ENCODE measurements at places on chromosomes 5 and 9.

GRCh38 chr9:19498015-19498414, 89.2 kb downstream of the ACER2 start:
- no peak for DNase-seq

GRCh38 chr5:99020698-99021048, 91.9 kb upstream of the CHD1 start:
- no peak for DNase-seq

DNA sequence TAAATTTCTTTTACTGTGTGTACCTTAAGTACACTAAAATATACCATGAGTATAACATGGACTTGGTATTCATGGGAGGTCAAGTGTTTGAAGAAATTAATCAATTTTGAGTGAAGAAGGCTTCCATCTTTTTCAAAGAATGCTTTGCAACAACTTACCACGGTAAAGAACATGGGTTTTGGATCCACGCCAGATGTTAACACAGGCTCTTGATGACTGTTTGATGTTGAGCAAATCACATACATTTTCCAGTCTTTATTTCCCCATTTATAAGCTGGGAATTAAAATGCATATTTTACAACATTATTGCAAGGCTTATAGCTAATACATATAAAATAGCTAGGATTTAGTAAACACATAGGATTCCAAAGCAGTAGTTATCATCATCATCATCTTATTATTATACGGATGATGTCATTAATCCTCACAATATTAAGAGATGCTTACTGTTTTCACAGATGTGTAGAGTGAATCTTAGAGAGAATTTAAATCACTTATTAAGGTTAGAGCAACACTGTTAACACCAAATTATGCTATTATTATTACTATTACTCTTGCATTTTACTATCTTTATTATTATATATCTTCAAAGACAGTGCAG, 362.0 kb downstream of the PRELID2 start:
- no peak for DNase-seq

DNA sequence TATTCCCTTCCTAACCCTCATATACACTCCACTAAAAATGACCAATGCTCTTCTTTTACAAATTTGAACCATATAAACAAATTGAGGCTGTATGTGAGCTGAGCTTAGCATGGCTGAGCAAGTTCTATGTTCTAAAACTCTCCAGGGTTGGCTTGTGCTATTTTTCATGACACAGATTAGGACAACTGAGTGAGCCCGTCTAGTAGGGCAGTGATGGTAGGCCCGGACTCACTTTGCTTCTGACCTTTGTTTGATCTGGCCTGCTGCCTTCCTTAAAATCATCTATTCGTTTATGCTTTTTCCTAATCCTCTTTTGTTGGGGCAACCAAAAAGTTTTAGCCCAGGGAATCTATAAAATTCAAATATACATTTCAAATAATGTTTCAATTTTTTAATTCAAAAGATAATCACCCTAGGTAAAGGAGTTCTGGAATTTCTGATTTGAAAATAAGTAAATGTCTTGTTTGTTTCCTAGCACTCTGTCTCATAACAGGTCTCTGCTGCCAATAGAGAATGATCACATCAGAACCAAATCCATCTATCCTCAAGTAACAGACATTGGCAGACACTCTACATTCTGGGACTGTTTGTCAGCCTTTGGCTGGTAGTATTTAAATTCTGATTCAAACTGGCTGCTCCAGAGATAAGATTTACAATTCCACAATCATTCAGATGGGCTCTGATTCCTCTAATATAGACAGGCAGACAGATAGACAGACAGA, 217.0 kb upstream of the TARS1 start:
- no peak for DNase-seq

GRCh38 chr9:132238992-132239391, 77.1 kb downstream of the NTNG2 start:
- DNase-seq, result no peak

DNA sequence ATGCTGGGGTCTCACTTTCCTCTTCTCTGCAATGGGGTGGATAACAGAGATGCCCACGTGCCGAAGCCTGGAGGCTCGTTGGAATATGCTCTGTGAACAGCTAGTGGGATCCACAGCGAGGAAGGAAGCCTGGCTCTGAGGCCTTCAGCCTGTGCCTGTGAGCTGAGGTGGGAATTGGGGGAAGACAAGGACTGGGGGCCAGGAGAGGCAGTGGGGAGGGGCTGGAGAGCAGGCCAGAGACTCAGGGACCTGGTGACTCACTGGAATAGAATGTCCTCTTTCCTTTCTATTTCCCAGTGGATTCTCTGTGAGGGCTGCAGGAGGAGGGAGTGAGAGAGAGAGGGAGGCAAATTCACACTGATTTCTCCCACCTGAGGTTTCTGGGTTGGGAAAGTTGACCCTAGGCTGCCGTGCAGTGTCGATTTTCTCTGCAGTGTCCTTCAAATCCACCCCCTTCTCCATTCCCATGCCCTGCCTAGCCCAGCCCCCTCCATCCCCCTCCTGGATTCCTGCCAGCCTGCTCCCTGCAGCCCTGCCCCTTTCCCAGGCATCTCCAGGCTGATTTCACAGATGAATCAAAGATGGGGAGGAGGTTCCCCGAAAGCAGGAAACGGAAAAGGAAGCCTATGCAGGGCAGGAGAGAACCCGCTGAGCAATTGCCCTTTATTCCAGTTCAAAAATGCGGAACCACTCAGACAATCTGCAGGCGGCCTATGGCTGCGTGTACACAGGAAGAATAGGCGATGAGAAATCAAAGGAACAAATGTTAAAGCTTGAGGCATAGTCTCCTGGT, 1.4 kb upstream of the SPAAR start:
- DNase-seq, result no peak

- DNase-seq, result no peak
Observed at GRCh38 chr9:107280543-107280942, 2.5 kb upstream of the RAD23B start.

GRCh38 chr9:93964685-93965084, 9.5 kb upstream of the BARX1 start:
- DNase-seq, result no peak

- DNase-seq, result no peak
Observed at GRCh38 chr5:80607832-80608231, 37.8 kb upstream of the ANKRD34B start.

- no peak for DNase-seq
Observed at GRCh38 chr5:150178262-150178661, 11.6 kb upstream of the SLC6A7 start.

DNA sequence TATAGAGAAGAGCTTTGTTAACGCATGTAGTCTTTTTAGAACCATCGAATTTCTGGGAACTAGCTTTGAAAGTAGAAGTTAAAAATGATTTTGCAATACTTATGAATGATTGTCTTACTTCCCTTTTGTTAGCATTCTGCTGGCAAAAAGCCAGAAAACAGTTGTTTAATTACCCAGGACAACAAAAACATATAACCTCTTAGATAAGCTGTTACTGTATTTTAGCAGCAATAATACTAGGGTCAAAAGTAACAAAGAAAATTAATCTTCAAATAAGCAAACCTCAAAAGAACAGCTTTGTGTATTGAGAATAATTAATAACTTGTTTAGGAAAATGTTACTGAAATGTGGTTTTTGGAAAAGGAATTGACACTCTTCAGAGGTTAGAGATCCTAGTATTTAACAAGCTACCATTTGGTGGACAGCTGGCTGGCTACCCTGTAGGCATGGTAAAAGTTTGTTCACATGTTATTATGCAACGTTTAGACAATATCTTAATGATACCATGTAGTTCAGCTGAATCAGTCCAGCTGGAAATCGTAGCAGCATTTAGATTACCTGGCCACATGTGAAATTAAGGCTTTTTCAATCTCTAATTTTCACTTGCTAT, 3.8 kb downstream of the FGF10 start:
- no peak for DNase-seq

- no peak for DNase-seq
Observed at GRCh38 chr5:150175536-150175935, 9.0 kb downstream of the CDX1 start.

GRCh38 chr5:144087576-144087975, 82.9 kb downstream of the YIPF5 start:
- no peak for DNase-seq

GRCh38 chr5:159581502-159582249, 251.4 kb upstream of the IL12B start:
- no peak for DNase-seq

GRCh38 chr5:155017610-155018009, 4.1 kb downstream of the KIF4B start:
- DNase-seq, result no peak

DNA sequence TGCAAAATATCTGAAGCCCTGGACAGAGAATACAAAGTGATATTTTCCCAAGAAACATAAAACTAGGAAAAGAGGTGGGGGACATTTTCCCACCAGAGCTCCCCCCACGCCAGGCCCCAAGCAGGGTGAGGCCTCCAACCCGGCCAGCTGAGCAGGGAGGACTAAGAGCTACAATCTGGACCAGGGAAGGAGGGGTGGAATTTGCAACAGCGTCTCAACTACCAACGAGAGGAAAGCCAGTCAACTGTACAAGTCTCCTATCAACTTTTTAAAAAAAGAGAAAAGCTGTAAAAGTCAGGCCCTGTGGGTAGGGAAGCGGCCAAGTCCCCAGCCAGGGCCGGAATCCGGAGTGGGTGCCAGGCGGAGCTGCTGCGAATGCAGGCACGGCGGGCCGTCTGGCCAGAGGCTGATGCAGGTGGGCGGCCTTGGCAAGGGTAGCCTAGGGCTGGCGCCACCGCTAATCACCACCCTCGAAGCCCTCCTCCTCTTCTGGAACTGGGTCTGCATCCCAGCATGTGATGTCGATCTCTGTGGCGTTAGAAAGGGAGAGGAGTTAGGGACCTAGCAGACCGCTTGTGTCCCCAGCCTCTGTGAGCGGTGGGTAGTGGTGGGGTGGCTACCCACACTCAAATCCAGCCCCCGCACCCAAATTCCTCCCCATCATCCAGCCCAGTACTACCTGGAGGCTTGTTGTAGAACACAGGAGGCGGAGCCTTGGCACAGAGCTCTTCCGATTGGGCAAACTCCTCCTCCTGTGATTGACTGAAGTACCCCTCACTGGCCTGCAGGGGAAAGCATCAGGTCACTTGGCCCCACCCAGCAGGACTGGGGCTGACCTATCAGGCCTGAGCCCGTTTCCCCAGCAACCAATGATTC, 10.6 kb downstream of the PRR7 start:
- no peak for DNase-seq

DNA sequence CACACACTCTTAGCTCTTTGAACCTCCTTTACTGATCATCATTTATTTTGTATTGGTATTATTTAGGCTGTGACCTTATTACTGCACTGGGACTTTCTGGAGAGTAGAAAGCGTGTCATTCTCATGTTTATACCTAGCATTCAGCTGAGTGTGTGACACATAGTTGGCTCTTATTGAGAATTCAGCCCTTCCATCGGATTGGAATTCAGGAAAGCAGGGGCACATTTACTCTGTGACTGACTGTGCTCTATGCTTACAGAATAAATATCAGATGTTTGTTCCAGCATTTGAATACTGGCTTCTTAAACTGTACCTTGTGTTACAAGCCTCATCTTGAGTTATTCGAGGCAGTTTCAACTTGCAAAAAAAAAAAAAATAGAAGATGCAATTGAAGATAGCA, 360.9 kb upstream of the DAP start:
- DNase-seq, result no peak

GRCh38 chr9:4327504-4328191, 27.8 kb upstream of the GLIS3 start:
- DNase-seq, result no peak

DNA sequence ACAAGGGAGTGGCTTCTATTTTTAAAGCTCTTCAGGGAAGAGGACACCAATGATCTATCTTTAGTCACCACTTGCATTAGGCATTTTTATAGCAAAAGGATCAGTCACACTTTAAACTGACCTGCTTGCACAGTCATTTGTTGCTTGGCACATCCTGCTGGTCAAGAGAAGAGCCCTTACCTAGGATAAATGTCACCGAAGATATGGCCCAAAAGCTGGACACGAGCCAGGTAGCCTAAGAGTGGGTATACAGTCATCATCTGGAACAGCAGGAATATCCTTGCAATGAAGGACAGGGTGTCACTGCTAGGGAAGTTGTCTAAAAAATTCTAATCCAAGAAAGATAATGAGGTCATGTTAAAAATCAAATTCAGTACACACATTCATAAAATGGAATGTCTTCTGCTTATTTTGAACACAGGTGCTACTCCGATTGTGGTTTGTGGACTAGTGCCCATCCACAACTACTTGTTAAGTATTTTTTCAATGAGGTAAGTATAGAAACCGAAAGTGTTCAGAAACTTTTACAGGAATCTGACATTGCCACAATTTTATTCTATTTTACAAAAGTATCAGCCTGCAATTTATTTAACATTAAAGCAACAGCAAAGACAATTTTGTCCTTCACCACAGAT, 78.4 kb downstream of the SLC38A9 start:
- no peak for DNase-seq

DNA sequence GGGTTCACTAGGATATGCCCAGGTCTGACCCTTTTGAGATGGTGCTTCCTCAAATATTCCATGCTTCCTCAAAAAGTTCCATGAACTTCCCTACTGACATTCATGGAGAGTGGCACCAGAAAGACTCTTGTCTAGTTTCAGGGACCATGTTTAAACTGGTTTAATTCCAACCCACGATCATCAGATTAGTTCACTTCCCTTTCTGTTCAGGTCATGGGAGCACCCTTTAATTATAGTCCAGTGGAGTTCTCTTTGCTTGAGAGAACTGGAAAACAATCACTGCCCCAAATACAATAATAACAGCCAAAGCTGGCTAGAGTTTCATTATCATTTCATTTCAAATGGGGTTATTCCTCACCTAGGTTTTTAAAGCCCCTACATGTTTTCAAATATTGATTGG, 9.7 kb upstream of the ERBIN start:
- no peak for DNase-seq

DNA sequence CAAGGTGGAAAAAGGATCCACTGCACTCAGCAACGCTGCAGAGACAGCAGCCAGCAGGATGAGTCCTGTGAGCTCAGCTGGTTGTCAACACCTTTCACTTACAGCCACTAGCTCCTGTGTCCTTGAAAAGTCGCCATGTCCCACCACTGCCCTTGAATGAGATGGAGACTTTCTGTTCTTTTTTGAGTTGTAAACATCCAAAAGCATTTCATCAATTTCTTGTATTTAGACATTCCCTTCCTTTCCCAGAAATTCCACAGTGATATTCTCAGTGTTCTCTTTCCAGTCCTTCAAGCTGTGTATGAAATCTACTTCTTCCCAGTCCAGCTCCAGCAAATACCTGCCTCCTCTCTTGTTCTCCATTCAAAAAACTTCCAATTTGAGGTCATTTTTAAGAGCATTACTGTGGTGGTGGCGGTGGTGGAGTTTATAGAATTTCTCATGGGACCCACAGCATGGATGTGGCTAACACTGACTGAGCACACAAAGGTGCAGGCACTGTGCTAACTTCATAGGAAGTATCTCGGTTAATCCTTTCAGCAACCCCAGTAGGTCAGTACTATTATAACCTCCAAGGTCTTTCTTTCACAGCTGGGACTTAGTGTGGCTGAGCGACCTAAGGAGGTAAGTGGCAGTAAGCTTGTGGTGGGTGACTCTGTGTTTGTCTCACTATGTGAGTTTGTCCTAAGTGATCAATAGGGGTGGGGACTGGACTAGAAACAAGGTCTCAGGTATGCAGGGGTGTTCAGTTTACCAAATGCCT, 15.0 kb upstream of the GPX3 start:
- DNase-seq, result no peak

- DNase-seq, result no peak
Observed at GRCh38 chr9:18473652-18474279, at the start of gene ADAMTSL1. ADAMTSL1 (plus strand) TSS chr9:18474153; CDS start chr9:18474233, 80 bp downstream.

GRCh38 chr5:142845954-142846398, 75.8 kb downstream of the ARHGAP26 start:
- no peak for DNase-seq

All from activated T-helper 1 cell treated with anti-CD3 and anti-CD28 coated beads, Interleukin-2, amount 50 U/mL, for 16 hours (primary cell).